ENCODE measurements at places on chromosomes 2 and 18.
A peak's percentile ranks its signal among the peaks of the same experiment; 100 is the strongest.

GRCh38 chr18:79093986-79094385 lies 24.8 kb downstream of the ATP9B start:
- DNase-seq: no peak

DNA sequence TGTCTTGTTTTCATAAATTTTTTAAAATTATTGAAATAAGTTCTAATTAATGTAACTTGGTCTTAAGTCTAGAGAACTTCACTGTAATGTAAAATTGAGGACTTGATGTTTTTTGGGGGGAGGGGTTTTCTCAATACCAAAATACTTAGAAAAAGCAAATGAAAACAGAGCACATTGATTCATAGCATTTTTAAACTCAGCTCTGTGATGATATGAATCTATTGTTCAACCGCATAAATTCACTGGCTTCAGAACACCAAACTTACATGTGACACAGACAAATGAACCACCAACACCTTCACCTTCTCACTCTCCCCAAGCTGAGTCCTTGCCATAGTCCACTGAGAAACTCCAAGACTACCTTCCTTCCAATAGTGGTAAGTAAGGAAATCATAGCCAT lies 108.2 kb downstream of the ZNF521 start:
- DNase-seq: no peak

GRCh38 chr2:138237667-138238384 lies 263.7 kb upstream of the SPOPL start:
- peak; percentile 48 for DNase-seq

DNA sequence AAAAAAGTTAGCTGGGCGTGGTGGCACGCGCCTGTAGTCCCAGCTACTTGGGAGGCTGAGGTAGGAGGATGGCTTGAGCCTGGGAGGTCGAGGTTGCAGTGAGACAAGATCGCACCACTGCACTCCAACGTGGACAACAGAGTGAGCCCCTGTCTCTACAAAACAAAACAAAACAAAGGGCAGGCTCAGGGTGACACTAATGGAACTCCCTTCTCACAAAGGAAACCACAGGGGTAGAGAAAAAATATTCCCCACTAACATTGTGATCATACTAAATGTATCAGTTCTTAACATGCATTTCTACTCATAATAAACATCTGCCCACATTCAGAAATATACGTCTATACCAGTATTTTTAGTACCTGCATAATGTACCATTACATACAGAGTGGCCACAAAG lies 21.1 kb downstream of the STAM2 start:
- DNase-seq: no peak

- no peak for DNase-seq
These were observed 948.8 kb upstream of the FAM98A start for GRCh38 chr2:34547900-34548299.

- DNase-seq: peak; percentile 57
These were observed 594 bp downstream of the RAD51AP2 start for GRCh38 chr2:17517481-17518211.

- no peak for DNase-seq
These were observed 26.7 kb downstream of the FBLN7 start for GRCh38 chr2:112164876-112165275.

GRCh38 chr2:69147841-69148533 lies 135.0 kb downstream of the ANTXR1 start:
- no peak for DNase-seq

GRCh38 chr2:172241222-172241621 lies 138.5 kb upstream of the DLX2 start:
- DNase-seq: no peak

DNA sequence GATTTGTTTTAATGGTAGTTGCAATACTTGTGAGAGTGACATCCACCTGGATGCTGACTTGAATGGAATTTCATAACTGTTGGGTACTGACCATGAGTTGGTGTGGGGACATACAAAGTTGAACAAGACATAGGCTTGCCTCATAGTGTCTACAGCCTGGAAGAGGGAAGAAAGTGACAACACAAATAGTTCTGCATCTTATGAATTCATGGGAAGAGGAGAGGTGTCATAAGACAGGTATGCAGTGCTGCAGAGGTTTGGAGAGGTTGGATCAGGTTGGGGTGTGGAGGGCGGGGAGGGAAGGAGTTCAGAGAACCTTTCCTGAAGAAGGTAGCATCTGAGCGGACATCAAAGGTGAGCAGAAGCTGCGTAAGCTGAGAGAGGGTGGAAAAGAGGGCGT lies 44.0 kb downstream of the HRH4 start:
- DNase-seq: no peak

- DNase-seq: peak; percentile 37
These were observed 57.4 kb downstream of the FAM168B start for GRCh38 chr2:131035826-131036231.

GRCh38 chr2:28094739-28095138 lies 204.2 kb downstream of the BABAM2 start:
- DNase-seq: no peak

- DNase-seq: no peak
These were observed 57.4 kb upstream of the EPAS1 start for GRCh38 chr2:46239847-46240181.

- DNase-seq: no peak
These were observed 86.4 kb downstream of the XRCC5 start for GRCh38 chr2:216195565-216196029.

GRCh38 chr2:197378494-197379307 lies 56.1 kb downstream of the SF3B1 start:
- peak; percentile 69 for DNase-seq

GRCh38 chr18:49562481-49563129 lies 748 bp downstream of the LIPG start:
- DNase-seq: peak; percentile 32

GRCh38 chr18:48699761-48700160 lies 160.9 kb downstream of the CTIF start:
- DNase-seq: no peak

GRCh38 chr2:40432921-40433483 lies 18.9 kb downstream of the SLC8A1 start:
- DNase-seq: no peak

DNA sequence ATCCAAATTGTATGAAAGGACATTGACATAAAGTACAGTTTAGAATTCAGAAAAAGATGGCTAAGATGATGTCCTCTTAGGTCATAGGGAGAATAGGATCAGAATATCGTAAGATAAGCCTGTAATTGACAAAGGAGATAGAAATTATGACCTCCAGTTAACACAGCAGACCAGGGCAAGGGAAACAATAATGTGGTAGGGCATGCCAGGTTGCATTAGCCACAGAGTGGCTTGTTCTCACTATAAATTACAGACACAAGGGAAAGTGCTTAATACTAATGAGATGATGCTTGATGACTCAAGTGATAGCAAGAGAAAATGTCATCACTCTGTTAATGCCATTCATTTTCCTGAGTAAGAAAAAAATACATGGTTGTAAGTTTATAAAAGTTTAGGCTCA lies 48.9 kb upstream of the LRP1B start:
- no peak for DNase-seq

- DNase-seq: no peak
These were observed 104.9 kb downstream of the NCK2 start for GRCh38 chr2:105849431-105850179.

DNA sequence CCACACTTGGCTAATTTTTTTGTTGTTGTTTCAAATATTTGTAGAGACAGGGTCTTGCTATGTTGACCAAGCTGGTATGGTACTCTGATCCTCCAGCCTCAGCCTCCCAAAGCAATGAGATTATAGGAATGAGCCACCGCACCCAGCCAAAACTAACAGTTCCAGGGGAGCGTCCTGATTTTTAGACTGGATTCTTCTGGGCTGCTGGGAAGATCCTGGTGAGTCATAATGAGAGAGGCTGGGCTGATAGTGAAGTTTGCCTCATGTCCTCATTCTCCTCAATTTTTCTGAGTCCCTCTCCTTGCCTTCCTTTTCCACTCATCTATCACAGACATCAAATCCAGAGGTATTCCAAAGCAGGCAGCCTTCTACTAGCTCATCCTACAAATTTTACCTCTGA lies 81.3 kb downstream of the VSNL1 start:
- DNase-seq: peak; percentile 61

DNA sequence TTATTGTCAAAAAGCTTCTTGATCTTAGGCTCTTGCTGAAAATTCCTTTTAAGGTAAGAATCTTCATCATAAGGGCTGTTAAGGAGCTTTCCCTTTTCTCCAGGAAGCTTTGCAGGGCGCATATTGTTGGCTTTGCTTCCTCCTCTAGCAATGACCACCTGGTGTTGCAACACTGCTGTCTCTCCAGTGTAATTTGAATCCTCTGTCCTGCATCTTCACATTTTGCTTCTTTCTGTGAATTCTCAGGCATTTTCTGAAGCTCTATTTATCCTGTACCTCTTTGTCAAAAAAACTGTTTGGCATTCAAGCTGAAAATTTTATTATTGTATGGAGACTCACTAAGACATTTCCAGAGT lies 533.1 kb upstream of the CHAC2 start:
- DNase-seq: no peak

DNA sequence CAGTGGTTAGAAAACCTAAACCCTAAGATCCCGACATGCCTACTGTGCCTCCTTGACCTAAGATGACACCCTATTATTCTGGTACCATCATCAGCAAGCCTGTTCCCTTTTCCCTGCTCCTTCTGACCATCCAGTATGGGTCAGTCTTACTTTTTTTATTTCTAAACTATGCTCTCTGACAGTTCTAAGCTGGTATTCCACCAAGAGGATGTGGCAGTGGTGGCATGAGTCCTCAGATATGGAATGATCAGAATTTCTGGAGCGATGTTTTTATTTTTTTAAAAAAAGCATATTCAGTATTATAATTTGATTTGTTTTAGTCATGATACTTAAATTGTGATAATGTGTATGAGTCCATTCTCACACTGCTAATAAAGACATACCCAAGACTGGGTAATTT lies 145.9 kb upstream of the LHCGR start:
- DNase-seq: no peak

DNA sequence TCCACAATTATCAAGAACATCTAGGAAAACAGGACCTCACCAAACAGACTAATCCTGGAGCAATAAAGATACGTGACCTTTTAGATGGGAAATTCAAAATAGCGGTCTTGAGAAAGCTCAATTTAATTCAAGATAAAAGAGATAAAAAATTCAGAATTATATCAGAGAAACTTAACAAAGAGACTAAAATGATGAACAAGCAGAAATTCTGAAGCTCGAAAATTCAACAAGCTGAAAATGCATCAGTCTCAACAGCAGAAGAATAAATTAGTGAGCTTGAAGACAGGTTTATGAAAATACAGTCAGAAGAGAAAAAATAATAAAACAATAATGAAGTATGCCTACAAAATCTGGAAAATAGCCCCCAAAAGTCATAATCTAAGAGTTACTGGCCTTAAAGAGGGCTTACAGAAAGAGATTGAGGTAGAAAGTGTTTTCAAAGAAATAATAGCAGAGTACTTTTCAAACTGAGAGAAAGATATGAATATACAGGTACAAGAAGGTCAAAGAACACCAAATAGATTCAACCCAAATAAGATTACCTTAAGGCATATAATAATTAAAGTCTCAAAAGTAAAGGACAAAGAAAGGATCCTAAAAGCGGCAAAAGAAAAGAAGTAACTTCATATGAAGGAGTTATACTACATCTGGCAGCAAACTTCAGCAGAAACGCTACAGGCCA lies 13.2 kb downstream of the ORC4 start:
- no peak for DNase-seq

DNA sequence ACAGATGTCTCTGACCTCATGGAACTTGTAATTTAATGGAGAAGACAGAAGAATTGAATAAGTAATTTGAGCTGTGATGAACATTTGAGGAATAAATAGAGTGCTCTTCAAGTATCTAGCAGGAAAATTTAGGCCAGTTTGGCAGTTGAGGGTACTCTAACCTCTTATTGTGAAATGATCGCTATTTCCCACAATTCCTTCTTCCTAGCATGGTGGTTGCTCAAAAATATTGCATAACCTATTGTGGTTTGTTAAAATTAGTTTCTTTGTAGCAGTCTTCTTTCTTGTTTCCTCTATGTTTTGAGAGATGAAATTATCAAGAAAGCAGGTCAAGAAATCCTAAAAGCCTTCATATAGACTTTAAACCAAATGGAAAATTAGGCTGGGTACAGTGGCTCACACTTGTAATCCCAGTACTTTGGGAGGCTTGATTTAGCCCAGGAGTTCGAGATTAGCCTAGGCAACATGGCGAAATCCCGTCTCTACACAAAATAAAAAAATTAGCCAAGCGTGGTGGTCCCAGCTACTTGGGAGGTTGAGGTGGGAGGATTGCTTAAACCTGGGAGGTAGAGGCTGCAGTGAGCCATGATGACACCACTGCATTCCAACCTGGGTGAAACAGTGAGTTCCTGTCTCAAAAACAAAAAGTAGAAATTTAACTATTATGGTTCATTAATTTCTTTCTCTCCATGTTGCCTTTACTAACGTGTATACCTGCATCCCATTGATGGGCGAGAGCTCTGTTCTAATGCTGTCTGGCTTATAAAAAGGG lies 58.7 kb downstream of the RBKS start:
- no peak for DNase-seq

DNA sequence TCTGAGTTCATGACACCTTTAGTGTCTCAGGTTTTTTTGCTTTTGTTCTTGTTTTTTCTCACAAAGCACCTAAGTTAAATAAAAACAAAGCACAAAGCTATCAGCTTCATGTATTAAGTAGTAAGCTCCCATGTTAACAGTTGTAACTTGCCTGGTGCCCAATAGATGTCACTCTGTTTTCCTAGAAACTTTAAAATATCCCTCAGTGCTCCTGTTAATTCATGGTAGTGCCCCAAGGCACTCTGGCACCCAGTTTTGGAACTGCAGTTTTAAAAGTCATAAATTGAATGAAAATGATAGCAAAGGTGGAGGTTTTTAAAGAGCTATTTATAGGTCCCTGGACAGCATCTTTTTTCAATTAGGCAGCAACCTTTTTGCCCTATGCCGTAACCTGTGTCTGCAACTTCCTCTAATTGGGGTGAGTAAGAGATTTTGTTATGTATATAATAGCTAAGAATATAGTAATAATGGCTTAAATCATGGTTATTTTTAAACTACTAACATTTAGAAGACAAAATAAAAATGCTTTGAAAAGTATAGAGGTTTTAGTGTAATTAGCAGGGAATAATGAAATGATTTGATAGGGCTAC lies 555.0 kb upstream of the TMEFF2 start:
- DNase-seq: peak; percentile 3

DNA sequence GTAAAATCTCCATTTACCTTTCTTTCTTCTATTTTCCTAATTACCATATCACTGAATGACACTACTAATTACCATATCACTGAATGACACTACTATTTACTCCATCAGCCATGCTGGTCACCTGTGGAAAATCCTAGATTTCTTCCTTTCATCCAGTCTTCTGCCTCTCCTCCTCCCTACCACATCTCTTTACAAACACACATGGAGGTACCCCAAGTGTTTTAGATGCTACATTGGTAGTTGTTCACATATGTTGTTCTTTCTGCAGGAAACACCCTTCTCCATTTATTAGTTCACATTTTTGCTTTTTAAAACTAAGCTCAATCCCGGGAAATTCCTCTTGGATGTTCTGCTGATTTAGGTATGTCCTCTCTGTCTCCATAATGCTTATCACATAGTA lies 134.0 kb downstream of the IKZF2 start:
- no peak for DNase-seq

DNA sequence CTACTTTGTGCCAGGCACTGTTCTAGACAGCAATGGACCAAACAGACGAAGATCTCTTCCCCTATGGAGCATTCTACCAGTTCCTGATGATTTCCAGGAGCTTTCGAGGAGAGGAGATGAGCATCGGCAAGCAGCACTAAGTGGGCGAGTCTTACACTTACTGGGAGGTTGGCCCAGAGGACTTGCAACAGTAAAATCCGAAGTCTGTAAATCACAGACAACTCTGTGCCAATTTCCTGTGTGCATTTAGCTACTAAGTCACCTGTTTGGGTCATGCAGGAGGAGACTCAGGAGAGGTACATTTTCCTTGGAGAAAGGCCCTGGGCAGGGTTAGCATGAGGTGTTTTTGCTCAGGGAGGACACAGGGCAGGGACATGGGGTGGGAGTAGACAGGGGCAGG lies 58.9 kb downstream of the TRPM8 start:
- DNase-seq: no peak

Data from cardiac muscle cell (in vitro differentiated cells and primary cell).